BJ (cell line): ENCODE measurements at places on chromosomes 5 and 9.

DNA sequence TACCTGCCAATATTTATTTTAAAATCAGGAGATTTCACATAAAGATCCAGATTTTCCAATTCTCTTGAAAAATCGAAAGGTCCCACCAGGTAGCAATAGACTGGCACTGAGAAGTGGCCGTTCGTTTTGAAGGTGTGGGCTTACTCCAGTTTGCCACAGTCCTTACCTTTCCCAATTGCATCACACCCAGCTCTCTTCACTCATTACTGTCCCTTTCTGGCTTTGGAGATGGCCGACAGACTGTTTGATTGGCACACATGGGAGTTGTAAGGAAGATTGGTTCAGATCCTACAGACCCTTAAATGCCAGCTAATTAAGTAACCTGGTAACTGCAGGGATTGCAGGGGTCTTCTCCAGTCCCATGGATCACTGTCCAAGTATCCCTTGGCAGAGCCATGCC is 68.7 kb upstream of the LARP1 start:
- no peak for DNase-seq

GRCh38 chr9:130565792-130566191 is 13.6 kb upstream of the FUBP3 start:
- DNase-seq = no peak

- no peak for DNase-seq
Observed at GRCh38 chr5:179153341-179153901, 93.2 kb downstream of the ZNF354C start.

DNA sequence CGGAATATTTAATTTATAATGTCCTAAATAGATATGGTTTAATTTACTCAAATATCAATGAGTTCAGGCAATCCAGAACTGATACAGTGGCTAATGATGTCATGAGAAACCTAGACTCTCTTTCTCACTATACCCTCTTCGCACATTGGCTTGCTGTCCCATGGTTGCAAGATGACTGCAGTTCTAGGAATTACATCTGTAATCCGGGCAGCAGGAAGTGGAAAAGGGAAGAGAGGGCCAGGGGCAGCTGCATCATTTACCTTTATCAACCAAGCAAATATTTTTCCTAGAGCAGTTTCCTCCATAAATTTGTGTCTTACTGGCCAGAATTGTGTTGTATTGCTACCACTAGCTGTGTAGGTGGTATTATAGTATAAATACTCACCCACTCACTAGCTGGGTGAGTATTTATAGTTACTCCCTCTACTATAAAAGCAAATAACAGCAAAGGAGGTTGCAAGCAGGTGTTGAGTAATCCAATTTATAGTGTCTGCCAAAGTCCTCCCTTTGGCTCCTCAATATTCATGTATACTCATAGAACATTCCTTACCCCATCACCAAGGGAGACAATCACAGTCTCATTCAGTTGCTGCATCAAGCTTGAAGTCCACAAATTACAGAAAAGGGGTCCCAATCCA is 168.8 kb downstream of the DROSHA start:
- no peak for DNase-seq

DNA sequence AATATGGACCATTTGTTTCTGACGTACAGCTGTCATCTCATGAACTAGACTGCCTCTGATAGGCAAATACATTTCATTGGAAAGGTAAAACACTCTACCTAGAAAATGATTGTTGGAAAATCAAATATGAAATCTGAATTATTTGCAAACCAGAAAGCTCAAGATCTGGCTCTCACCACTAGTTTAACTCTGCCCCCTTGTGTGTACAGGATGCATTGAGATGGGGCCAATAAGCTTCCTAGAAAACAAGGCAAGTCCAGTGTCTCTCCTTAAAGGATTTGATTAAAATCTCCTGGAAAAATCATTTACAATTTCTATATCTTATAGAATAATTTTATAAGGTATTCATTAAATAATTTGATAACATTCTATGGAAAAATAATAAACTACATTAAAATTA is 311.9 kb upstream of the ANKH start:
- DNase-seq = no peak

- no peak for DNase-seq
Observed at GRCh38 chr5:37859805-37860204, 20.0 kb upstream of the GDNF start.

DNA sequence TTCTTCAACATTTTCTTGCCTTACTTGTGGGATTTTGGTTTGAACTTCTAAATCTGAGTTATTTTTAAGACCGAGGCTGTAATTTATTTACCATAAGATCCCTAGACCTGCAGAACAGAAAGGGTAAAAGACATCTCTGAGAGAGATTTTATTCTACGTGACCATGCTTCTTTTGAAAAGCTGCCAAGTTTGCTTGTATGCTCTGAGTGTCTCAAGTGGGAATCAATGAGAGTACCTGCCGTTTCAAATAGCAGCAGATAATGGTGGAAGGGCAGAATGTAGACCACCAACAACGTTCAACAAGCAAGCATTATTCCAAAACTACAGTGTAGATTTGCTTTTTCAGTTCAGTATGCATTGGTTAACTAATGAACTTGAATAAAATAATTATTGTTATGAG is 108.6 kb upstream of the MINAR2 start:
- no peak for DNase-seq

DNA sequence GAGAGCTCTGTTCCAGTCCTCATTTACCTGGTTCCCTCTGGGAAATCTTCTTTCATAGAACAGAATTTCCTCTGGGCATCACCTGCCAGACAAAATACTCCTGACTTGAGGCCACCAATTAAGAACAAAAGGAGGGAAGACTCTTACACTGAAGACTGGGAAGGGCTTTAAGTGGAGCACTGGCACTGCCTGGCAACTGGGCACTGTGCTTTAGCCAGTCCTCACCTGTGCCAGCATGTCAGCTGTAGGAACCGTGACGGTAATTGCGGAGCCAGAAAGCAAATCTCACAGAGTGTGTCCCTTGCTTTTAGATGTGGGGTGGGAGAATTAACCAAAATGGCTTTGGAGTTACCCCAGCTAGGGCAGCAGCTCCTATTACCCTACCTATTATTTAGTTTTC is 40.6 kb downstream of the FAM219A start:
- DNase-seq = no peak

GRCh38 chr9:81490605-81491331 is 198.6 kb downstream of the TLE1 start:
- DNase-seq = peak; percentile 36

- DNase-seq = no peak
Observed at GRCh38 chr9:95273369-95274022, 44.0 kb downstream of the FANCC start.

DNA sequence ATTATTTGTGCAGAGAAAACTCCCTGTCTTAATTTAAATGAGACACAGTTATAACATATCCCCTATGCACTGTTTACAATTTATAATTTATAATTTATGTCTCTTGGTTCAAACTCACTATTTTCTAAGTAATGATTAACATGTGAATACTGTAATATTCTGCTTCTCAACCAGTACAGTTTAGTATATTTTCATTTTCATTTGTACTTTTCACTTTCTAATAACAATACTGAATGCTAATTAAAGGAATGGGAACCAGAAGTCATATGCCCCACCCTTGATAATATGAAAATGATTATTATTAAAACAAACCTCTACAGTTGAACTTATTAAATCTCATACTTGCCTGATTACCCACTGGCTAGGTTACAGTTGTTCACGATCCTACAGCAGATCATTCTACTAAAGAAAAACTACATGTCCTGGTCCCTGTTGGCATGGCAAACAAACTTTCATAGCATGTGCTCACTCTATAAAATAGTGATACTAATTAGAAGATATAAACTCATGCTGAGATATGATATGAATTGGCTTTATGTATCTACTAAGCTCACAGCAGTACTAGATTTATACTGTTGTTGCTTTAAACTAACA is 66.4 kb downstream of the POU5F2 start:
- no peak for DNase-seq

GRCh38 chr9:129347316-129348120 is 169.5 kb upstream of the IER5L start:
- DNase-seq = no peak

- DNase-seq = no peak
Observed at GRCh38 chr9:35193762-35194161, 32.0 kb downstream of the UNC13B start.

DNA sequence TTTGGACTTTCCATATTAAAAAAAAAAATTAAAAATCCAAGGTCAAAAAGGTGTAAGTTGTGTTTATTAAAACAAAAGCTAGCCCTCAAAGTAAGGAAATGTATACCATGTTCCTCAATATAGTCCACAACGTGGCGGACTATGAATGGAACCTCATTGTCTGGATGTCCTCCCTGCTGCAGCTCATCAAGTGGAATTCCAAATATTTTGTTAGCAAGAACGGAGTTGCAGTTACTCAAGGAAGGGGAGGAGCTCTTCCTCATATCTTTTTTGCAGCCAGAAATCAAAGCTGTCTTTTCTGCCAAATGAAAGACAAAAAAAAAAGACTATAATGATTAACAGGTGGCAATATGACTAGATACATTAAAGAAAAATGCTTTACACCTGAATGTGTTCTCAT is 14.0 kb downstream of the FAM13B start:
- DNase-seq = no peak

DNA sequence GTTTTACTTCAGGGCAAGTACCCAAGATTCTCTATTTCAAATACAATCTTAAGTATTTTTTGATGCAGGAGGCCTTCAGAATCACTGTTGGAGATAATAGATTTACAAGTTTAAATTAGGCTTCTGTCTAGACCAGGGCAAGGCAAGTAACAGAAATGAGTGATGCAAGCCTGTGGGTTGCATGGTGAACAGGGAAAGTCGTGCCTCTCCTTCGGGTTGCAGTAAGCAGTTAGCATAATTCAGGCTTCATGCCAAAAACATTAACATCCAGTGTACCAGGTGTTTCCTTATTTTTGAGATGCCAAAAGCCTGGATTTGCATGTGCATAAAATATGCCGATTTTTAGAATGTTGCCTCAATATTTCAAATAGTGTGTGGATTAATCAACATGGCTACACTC is 369.0 kb downstream of the CAAP1 start:
- DNase-seq = no peak
